ENCODE measurements at places on chromosomes 12 and 14. TPM values are rescaled to one million over a fixed set of nuclear protein-coding genes. Genes with fewer than 3 reads are reported as not detected.
A peak's percentile ranks its signal among the peaks of the same experiment; 100 is the strongest.

- DNase-seq = no peak
Measured at GRCh38 chr14:77868552-77869285, 68.8 kb downstream of the ADCK1 start.

DNA sequence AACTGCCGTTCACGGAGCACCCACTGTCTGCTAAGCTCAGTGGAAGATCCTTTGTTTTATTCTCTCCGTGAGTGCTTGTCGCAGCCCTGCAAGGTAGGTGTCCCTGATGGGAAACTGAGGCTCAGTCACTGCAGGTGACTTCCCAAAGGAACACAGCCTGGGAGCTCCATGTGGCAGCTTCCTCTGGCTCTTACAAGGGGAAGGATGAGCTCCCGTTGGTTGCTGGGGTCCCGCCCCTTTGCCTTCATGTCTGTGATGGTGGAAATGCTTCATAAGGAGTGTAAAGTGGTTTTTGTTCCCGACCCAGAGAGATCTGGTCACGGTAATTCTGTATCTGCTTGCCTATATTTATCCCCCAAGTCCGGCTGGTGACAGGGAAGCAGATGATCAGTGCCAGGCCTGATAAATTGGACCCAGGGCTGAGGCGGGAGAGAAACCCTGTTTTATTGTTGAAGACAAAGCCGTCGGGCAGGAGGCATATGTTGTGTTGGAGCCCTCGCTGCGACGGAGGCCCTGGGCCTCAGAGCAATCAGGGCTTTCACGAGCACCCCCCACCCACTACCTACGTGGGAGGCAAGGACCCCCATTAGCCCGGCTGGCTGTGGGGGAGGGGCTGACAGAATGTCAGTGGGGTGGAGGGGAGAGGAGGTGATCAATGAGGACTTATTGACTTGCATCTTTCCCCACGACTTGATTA lies 91.9 kb downstream of the KIF26A start:
- no peak for DNase-seq

DNA sequence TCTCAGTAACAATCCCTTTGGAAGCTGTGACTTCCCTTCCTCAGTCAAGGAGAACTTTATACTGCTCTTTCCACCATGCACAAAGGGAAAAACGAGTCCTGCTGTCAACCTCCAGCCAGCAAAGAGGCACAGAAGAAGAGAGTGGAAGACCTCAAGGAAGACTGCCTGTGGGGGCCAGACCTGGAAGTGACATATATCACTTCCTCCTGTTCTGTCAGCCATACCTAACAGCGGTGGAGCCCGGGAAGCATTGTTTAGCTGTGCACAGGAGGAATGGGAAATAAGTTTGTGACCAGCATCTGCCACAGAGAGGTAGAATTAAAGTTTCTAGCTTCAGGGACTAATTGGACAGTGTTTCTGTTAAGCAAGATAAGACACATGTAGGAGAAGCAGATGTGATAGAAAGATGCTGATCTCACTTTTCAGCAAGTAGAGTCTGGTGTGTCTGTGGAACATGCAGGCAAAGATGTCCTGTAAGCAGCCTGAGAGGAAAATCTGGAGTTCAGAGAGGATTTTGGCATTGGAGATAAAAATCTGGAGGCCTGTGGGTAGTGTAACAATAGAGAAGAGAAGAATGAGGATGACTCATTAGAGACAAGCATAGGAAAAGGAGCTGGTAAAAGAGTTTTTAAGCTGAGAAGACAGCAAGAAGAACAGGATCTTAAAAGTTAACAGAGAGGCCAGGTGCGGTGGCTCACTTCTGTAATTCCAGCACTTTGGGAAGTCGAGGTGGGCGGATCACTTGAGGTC lies 141.6 kb upstream of the CPSF6 start:
- DNase-seq = peak; percentile 9

GRCh38 chr14:71301611-71302010 lies 394.4 kb downstream of the PCNX1 start:
- DNase-seq = no peak

DHH gene
- 2.9 TPM for total RNA-seq

CLEC1B gene
- 9.4 TPM for total RNA-seq

FUT8 gene
- 28.6 TPM for total RNA-seq

ERG28 gene
- 1.7 TPM for total RNA-seq

RILPL2 gene
- total RNA-seq = 5.3 TPM

KRT75 gene
- not detected for total RNA-seq

Measured in umbilical cord (tissue), 2 donors.